Right ventricle myocardium superior (tissue), 1 donor: ENCODE measurements at places on chromosomes 7 and 10.

DNA sequence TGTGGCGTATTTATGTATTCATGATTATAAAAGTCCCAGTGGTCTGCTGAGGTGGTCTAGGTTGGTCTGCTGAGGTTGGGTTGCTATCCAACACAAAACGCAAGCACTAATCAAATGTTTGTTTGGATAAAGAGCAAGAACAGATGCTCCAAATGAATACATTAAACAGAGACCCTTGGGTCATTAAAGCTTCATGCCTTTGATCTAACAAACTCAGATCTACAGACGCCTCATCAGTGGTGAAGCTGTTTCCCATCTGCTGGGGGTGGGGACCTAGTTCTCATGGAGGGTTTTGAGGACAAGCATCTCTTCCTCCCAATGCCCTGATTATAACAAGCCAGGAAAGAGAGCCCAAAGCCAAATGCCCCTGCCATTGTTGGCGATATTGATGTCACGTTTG, 786.7 kb downstream of the NRG3 start:
- no peak for DNase-seq

DNA sequence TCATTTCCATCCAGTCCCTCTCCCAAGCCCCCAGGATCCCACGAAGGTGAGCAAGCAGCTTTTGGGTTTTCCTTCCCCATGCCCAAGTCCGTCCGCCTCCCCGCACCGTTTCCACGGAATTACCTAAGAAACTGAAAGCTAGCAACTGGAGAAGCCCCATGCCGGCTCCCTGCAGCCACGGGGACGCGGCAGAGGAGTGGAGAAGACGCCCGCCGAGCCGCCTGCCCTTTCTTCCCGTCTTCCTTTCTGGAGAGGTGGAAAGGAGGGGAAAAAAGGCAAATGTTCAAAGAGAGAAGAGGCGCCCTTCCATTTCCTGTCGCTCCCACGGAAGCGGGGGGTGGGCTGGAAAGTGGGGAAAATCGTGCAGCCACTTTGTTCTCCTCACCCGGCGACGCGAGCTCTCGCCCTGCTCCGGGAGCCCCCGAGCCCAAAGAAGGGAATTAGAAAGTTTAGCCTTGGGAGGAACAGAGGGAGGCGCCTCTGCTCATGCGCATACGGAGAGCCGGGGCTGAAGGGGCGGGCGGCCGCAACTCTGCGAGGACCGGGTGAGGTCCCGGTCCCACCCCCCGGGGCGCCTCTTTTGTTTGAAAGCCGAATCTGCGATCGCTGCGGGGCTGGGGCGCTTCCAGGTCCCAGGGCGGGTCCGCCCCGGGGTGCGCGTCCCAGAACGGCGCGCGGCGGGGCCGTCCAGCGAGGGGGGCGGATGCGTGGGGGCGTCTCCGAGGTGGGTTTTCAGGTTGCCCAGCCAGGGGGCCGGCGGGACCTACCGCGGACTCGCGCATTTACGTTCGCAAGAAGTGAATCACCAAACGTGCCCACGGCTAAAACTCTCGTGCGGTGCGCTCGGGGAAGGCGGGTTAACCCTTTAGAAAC, at the start of gene LAMB1:
Gene LAMB1 (minus strand): TSS at position 436 of the 873 bp plus-strand sequence. CDS start 276 bp downstream, at position 160.
- peak; percentile 91 for DNase-seq

- DNase-seq: no peak
Measured at GRCh38 chr10:126909147-126909546, 3.9 kb downstream of the DOCK1 start.

GRCh38 chr10:4138146-4138721, 353.2 kb upstream of the KLF6 start:
- no peak for DNase-seq

GRCh38 chr10:85105614-85106255, 777.3 kb downstream of the CCSER2 start:
- no peak for DNase-seq
